NCI-H510A treated with DMSO at 0.1 percent for 48 hours (cell line): ENCODE measurements at places on chromosomes 2 and 18.

GRCh38 chr2:229610872-229611271 is 103.5 kb downstream of the DNER start:
- no peak for DNase-seq

DNA sequence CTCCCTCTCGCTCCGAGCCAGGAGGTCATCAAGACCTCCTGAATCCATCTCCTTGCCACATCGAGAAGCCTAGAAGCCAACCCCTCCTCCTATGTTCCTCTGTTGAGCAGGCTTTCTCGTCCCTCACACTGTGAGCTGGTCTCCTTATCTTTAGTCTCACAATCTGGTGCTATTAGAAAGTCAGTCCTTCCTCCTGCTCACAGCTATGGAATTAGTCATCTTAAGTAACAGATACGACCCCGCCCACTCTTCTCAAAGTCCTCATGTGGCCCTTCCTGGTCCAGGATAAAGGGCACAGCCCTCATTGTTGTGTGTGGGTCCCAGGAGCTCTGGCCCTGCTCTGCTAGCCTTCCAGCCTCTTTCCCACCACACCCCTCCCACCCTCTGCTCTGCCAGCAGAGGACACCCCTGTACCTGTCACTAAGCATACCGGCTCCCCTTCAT is 41.4 kb upstream of the TRIB2 start:
- no peak for DNase-seq

DNA sequence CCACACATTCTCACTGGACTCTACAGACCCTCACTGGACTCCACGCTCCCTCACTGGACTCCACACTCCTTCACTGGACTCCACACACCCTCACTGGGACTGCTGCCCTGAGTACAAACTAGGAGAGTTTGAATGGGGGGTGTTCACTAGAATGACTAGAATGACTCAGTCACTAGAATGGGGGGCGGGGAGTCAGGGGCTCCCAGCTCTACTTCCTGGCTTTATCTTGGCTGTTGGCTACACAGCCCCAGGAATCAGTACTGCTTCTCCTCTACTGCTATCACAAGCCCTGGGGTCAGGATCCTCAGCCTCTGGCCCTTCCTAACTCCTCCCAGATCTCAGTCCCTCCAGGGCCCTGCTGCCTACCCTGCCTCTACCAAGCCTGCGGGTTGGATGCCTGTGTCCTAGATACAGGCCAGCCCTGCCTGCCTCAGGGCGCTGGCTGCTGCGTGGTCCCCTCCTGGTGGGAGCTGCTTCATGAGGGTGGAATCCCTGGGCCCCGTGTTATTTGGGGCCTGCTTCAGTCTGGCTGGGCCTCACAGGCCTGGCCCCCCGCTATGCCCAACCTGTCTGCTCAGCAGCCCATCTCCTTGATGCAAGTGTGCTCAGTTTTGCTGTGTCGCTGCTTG is 7.8 kb downstream of the PTMA start:
- DNase-seq, result no peak

- DNase-seq, result no peak
Observed at GRCh38 chr2:190765386-190766173, 115.0 kb upstream of the GLS start.

- no peak for DNase-seq
Observed at GRCh38 chr2:46164529-46165301, 132.5 kb upstream of the EPAS1 start.

DNA sequence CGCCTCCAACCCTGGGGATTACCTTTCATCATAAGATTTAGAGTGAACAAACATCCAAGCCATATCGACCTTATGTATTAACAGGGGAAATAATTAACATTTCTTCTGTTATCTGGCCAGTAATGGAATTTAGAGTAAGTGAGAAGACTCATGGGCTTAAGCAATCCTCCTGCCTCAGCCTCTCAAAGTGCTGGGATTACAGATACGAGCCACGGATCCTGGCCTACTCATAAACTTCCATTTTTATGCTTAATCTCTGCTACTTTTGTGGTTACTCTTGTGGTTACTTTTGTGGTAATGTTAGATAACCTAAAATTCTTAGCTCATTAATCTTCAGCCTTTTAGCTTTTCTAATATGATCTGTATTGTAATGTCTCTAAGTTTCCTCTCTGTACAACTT is 159.3 kb upstream of the SLC8A1 start:
- no peak for DNase-seq

DNA sequence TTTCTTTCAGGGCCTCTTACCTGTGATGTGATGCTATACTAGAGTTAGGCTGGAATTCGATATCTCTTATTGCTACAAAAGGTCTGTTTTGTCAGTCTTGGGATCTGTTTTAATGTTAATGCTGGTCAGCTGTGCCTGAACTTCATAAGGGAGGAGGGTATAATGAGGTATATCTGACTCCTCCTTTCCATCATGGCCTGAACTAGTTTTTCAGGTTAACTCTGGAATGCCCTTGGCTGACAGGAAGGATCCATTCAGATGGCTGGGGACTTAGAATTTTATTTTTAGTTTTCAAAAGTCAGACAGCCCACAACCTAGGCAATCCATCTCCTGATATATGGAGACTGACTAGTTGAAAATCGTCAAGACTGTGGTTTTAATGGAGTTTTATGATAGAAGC is 35.9 kb upstream of the TBC1D8 start:
- DNase-seq, result no peak

DNA sequence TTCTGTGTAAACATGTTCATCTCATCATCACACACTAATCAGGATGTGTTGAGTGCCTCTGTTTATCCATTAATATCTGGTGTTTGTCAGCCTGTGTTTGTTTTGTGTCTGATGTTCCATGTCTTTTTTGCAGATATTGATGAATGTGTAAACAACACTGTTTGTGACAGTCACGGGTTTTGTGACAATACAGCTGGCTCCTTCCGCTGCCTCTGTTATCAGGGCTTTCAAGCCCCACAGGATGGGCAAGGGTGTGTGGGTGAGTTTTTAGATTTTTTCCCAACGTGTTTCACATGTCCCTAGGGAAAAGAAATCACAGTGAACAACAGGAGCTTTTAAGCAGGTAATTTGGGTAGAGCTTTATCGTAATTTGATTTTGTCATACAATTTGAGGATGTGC is 133.7 kb upstream of the RASGRP3 start:
- no peak for DNase-seq

DNA sequence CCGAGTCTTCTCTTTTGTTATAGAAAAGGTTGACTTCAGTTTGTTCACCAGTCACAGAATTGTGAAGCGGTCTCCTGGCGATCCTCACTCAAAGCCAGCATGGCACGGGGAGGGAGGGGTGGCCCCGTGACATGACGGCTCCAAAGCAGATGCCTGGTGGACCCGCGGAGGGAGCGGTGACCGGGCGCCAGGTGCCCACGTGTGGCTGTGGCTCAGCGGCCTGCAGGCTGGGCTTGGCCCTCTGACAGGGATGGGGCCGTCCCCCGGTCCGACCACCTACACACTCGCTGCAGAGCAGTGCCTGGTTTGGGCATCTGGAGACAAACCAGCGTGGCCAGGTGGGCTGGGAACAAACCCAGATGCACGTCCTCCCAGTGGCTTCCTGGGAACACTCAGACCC is 129.1 kb upstream of the SNTG2 start:
- DNase-seq, result no peak
